ENCODE measurements at places on chromosomes 11 and 22. TPM values are rescaled to one million over a fixed set of nuclear protein-coding genes. Genes with fewer than 3 reads are reported as not detected.

GRCh38 chr22:28112548-28113043 lies 193.5 kb upstream of the PITPNB start:
- no peak for DNase-seq

The MRGPRF gene
- total RNA-seq = 1.0 TPM

GRCh38 chr22:28171115-28171514 lies 252.1 kb upstream of the PITPNB start:
- no peak for DNase-seq

DNA sequence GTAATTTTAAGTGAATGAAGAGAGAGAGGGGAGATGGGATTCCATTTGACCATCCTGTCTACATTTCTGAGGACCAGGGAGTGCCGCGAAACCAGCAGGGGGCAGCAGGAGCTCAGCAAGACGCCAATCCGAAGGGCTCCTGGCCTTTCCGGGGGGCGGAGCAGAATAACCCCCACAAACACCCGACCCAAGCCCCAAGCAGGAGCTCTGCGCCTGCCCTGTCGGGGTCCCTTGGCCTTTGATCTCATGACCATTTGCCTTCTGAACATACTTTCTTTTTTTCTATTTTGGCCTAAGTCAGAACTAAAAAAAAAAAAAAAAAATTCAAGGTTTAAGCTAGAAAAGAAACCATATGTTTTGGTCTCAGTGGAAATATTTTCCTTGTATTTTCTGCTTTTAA lies 21.9 kb upstream of the SCN2B start:
- peak; percentile 87 for DNase-seq

The RAG1 gene
- total RNA-seq = 0.39 TPM

The CCND1 gene
- 36.1 TPM for total RNA-seq

- DNase-seq = no peak
Measured at GRCh38 chr22:26359156-26359555, 69.9 kb upstream of the ASPHD2 start.

The JAML gene
- total RNA-seq = not detected

- no peak for DNase-seq
Measured at GRCh38 chr22:37206841-37207821, 5.1 kb downstream of the SSTR3 start.

DNA sequence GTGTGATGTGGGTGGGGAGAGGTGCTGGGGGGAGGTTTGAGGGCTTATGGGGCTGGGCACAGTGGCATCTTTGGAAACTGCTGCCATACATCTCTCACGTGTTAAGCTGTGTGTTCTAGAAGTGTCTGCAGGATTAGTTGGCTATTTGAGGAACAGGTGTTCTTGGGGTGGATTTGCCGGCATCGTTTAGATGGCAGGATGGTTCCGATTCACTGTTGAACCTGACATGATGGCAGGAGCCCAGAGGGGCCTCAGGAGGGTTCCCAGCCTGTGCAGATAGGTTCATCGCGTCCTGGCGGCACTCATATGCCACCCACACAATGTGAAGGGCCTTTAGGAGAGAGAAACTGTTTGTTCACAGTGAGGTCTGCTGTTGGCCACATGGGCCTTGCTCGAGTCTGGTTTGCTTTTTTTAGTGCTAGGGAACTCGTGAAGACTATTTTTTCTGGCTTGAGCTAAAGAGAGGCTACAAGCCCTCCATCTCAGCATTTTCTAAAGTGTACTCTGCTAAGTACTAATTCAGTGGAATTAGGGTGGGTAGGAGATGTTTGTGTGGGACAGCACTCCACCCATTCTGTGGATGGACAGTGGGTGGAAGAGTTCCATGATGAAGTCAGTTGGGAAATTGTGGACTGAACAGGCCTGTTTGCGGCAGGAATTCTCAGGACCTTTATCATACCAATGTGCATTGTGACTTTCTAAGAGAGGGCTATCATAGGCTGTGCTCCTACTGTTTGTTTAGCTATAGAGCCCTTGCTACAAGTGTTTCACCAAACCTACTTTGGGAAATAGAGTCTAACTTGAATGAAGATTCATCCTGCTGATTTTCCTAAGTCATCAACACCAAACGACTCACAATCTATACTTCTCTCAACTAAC lies 55.4 kb upstream of the PLET1 start:
- DNase-seq = no peak

The VSIG10L2 gene
- total RNA-seq = not detected

DNA sequence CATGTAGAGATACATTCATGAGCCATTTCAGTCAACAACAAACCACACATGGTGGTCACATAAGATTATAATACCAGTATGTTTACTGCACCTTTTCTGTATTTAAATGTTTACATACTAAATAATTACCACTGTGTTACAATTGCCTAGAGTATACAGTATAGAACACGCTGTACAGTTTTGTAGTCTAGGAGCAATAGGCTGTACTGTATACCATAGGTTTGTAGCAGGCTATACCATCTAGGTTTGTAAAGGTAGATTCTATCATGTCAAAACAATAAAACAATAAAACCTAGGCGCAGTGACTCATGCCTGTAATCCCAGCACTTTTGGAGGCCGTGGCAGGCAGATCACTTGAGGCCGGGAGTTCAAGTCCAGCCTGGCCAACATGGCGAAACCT lies 1.1 kb downstream of the TRIM48 start:
- DNase-seq = no peak

GRCh38 chr11:112525270-112525669 lies 264.6 kb upstream of the PLET1 start:
- no peak for DNase-seq

DNA sequence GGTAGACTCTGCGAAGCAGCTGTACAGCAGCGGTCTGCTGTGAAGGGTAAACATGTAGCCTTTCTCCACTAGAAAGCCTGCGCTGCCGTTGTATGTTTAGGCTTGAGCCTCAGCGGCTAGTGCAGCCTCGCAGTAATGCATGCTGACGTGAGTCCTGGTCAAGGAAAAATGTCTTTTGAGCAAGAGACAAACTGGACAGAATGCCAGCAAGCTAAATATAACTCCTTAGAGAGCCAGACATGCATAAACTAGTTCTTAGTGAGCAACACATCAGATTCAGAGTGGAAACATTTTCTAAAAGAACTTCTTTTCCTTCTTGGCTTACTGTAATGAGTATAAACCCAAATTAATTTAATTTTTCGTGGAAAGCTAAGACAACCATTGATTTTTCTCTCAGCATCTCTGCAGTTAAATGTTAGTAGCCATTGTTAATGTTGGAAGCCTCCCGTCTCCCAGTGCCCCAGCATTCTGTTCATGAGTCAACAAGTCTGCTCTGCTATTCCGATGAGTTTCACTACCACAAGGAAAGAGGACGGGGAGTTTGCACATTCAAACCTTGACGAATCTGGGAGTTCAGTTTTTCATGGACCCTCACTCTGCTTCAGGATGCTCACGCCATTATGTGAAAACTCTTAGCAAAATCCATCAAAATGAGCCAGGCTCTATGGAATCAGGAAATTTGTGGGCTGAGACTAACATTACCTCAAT lies 51.4 kb downstream of the JAM3 start:
- DNase-seq = peak; percentile 28

DNA sequence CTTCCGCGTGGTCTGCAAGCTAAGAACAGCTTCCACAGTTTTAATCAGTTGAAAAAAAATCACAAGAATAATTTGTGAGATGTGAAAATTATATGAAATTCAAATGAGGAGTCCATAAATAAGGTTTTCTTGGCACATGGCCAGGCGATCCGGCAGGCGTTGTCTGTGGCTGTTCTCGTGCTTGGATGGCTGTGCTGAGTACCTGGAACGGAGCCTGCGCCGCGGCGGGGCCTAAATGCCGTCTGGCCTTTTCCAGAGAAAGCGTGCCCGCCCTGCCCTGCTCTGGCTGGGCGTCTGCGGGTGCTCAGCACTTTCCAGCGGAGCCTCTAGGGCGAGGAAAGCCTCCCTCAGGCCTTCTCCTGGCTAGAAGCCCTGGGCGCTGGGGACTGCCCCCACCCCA lies 41.8 kb downstream of the OSBPL5 start:
- no peak for DNase-seq

DNA sequence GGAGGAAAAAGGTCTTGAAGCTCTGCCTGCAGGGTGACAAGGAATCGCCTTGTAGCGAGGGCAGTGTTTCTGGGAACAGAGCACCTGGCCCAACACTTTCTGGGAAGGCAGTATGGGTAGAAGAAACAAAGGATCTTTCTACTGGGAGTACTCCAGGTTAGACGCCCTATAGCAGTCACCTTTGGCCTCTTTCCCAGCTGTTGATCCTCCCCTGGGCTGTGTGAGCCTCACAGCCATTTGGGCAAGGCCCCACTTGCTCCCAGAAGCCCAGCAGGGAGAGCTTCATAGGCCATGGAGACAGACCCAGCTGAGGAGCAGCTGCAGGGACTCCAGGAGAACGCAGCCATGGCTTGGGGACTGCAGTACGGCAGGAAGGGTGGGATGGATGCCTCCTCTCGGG lies 1.2 kb downstream of the SLCO2B1 start:
- DNase-seq = no peak

The SEC14L3 gene
- not detected for total RNA-seq

DNA sequence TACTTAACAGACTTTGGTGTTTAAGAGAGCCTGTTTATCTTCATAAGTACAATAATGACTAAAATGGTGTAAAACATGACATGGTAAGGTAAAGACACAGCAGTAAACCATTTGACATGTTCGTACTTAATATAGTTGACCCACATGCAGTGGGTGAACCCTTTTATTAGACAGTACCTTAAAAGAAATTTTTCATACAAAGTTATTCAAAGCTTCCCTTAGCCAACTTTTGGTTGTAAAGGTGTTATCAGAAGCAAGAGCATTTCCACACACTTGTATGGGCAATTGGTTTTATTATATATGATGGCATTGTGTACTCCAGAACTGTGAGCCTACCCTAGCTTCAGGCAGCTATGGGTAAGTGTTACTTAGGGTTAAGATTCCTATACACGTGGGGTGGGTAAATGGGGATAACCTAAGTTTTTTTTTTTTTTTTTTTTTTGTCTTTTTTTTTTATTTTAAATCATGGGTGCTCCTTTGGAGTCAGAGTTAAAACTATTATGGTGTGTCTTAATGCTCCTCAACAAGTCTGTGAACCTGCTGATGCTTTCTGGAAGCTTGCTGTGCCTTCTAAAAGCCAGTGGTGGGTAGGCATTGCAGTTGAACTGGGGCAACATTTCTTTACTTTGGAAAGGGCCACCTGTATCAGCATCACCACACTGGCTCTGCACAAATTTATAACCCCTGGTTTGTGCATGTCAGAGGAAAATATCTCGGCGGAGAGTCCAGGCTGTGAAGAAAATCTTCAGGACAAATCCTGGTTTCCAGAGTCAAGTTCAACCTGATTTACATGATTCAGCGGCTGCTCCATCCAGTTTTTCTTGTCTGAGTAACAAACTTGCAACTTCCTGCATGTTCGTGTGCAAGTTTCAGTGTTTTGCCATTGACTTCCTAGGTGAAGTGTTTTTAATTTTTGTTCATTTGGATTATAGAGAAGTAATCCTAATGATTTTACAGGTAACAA lies 3.3 kb downstream of the PCF11 start:
- no peak for DNase-seq

GRCh38 chr11:115580927-115581680 lies 76.9 kb upstream of the CADM1 start:
- peak; percentile 89 for DNase-seq

The MPEG1 gene
- not detected for total RNA-seq

All from glutamatergic neuron (in vitro differentiated cells).